ENCODE measurements at places on chromosomes 7 and 10.

GRCh38 chr7:76281706-76282343 is 20.6 kb upstream of the HSPB1 start:
- DNase-seq: no peak

GRCh38 chr7:116524609-116525297 is at the start of gene CAV1:
CAV1 (plus strand) TSS chr7:116525036; CDS start chr7:116525063, 27 bp downstream.
- DNase-seq: no peak

DNA sequence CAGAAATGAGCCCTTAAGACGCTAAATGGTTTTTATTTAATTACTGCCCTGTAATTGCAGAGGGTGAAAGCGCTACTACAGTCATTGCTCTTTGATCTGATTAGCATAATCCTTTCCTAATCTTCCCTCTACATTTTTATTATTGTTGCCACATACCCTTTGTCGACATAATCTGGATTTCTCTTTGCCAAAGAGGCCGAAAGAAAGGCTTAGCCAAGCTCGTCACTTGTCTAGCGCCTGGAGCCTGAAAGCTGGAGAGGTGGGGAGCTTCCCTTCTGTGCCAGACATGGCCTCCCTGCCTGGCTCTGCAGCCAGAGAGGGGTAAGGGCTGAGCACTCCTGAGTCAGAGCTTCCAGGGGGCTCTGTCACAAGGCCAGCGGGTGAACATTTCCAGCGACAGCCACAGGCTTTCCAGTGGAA is 145.9 kb downstream of the PRKAG2 start:
- DNase-seq: no peak

- DNase-seq: no peak
Observed at GRCh38 chr7:42915356-42915755, 3.5 kb upstream of the C7orf25 start.

All from CD4-positive, alpha-beta T cell treated with Interleukin-15 for 4 hours (primary cell).